ENCODE measurements at places on chromosomes 7 and 10.
A peak's percentile ranks its signal among the peaks of the same experiment; 100 is the strongest.

DNA sequence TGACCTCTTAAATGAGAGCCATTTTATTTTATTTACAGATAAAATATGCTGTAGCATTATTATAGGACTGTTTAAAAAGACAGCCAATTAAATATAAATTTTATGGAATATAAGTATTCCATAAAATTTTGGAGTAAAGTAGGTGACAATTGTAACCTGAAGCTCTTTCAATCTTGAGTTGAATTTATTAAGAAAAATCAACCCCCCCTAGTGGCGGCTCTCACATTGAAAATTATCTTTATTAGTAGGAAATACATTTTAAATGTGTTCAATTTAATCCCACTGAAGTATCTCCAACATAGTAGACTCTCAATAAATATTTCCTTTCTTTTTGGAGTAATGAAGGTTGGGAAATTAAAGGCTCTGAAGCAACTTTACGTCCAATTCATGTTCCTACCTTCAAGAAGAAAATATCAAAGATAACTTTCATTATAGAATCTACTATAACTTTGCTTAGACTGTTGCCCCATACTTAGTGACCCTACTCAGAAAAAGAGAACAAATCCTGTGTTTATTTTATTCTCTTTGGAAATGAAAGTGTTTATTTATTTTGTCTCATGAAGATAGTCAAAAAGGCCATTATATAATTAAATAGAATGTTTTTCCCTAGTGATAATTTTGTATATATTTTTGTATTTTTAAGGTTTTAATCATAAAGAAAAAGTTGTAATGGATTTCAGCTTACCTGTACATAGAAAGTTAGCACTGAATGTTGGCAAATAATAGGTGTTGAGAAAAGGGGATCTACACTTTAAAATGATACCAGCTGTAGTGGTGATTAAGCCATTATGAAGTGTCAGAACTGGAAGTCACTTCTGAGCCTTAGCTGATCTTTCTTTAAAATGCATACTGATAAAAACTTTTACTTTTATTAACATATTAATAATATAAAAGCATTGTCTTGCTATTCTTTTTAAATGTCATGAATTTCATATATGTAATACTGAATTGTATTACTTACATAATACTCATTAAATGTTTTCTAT is 3.3 kb downstream of the AHR start:
- DNase-seq, result peak; percentile 58

DNA sequence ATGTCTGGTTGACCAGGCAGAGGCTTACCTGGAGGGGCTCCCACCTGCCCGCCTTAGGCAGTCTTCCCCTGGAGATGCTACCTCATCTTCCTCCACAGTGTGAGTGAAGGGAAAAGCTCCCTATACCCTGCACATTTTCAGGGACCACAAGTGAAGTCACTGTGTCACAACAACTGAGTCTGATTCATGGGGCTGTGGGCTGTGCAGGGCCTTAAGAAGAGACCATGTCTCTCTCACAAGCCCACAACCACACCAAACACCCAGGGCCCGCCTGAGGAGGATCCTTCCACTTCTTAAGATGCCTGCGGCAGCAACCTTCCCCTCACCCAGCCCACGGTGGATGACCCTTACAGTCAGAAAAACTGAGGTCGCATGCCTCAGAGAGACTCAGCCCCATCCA is 118.3 kb downstream of the KMT2E start:
- no peak for DNase-seq

GRCh38 chr7:51315393-51316261 is 982 bp downstream of the COBL start:
- DNase-seq, result no peak

DNA sequence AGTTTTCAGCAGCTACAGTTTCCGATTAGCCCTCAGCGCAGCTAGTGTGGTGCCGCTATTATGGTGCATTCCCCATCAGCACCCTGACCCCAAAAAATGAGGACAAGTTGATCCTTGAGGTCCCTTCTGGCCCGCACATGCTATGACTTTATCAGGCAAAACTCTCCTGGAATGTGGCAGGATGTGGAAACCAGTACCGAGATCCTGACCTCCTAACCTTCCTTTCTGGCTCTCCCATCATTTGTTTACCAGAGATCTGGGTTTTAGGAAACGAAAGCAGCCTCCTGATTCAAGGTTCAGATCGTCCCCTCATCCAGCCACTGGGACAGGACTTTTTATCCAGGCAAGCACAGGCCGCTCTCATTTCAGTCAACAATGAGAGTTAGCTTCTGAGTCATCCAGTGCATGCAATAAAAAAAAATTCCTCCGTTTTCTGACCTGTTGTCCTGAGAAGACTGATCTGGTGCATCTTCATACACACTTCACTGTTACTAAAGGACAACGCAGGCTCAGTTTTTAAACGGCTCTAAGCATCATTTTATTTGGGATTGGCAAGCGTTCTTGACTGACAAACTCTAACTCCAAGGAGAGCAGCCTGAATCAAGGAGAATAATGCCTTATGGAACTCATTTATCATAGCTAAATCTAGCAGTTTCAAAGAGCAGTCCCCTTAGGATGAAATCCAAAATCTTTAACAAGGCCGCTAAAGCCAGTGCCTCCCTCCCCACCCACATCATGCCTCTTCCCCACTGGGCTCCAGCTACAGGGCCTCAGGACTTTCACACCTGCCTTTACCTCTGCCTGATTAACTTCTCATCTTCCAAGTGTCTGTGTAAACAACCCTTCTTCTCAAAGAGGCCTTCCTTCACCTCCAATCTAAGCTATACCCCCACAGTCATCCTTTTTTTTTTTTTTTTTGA is 17.1 kb downstream of the PDLIM1 start:
- DNase-seq, result no peak

DNA sequence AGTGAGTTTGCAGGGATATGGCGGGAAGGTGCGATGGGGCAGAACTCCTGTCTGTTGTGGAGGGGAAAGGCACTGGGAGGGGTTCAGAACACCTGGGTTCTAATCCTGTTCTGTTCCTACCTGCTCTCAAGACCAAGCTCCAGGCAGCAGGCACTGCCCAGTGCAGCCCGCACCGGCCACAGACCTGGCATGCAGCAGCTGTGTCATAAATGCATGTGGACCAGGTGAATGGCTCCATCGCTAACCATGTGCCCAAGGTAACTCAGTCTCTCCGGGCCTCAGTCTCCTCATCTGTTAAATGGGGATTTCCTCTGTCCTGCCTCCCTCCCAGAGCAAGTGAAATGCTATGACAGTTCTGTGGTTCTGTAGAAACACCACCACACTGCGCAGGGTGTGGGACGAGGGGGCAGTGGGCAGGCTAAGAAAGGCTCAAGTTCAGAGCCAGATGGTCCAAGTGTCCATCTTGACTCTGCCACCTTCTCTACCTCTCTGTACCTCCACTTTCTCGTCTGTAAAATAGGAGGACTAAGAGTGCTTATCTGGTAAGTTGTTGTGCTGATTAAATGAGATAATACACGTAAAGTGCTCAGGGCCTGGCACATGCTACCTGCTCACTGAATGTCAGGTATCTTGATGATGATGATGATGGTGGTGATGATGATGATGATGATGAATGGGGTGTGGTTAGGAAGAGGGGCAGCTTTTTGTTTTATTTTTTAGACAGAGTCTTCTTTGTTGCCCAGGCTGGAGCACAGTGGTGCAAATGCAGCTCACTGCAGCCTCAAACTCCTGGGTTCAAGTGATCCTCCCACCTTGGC is 22.9 kb downstream of the ATP6V1F start:
- DNase-seq, result no peak

DNA sequence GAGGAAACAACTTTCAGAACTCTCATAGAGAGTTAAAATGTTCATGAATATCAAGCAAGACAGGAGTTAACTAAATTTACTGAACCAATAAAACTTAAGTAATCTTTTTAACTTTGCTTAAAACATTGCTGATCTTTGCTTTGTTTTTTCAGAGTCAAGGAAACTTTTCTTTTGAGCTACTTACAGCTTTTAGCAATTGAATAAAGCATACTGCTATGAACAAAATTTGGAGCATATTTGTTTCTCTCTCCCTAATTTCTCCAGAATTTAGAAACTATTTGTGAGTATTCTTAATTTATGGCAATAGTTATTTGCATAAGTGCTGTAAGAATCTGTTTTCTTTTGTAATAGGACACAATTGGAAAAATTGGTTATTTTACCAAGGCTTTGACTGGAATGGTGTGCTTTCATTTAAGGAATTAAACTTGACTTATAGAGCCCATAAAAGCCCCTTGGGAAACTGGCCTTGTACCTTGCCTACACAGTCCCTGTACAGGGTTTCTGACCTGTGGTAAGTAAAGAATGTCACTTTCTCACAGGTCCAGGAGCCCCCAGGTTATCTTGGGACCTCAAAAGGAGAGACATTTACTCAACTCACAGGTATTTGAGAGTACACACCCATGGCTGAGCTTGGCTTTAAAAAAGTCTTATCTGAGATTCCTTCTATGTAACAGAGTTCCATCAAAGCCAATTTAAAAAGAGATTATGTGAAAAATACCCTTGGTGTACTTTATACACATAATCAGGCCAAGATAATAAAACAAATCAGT is 23.3 kb upstream of the KIAA1549 start:
- no peak for DNase-seq

DNA sequence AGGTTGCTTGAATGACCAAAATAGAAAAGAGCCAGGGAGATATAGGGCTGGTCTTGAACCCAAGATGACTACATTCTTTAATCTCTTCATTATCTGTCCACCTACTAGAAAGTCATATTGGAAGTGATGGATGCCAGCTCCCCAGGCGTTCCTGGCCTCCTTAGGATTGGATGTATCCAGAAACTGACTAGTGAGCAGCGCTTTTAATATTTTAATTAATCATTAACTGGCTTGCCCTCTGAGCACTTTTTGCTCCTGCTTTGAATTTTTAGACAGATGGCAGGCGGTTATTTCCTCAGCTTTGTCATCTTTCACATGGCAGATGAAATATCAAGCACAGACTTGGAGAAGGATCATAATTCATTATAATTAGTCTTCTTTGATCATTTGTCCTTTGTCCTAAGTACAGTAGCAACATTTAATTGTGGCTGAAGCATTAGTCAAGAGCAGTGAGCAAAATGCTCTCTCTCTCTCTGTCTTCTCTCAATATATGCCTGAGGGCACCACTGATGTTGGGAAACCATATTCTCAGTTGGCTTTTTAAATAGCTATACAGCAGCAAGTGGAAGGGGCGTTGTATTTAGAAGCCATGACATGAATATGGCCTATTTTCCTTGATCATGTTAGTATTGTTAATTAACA is 588.0 kb downstream of the NRG3 start:
- no peak for DNase-seq
